SJSA1 (cell line): ENCODE measurements at places on chromosomes 2 and 18. TPM values are rescaled to one million over a fixed set of nuclear protein-coding genes. Genes with fewer than 3 reads are reported as not detected.
A peak's percentile ranks its signal among the peaks of the same experiment; 100 is the strongest.

DNA sequence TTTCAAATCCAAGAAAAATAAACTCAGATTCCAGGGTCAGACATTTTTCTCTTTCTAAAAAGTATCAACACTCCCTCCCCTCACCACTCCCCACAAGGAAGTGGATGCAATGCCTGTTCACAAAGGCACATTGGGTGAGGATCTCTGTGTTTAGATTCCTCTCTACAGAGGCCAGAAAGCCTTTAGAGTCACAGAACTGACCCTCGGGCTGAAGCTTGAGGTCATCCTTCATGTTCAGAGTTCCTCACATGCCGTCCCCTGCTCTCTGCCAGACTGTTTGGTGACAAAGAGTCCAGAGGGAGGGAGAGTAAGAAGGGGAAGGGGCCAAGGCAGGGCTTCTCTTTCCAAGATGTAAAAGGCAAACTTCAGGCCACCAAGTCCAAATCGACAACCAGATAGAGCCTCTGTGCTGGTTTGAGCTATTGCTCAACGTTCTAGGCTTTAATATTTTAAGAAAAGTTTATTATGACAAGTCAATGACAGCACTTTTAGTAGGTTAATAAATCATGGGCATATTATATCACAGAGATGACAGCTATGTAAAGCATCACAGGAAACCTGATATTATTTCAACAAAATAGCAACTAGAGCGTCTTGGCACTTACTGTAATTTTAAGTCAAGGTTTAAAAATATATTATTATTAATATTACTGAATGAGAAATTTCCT is 269.4 kb downstream of the ETAA1 start:
- DNase-seq = no peak

DNA sequence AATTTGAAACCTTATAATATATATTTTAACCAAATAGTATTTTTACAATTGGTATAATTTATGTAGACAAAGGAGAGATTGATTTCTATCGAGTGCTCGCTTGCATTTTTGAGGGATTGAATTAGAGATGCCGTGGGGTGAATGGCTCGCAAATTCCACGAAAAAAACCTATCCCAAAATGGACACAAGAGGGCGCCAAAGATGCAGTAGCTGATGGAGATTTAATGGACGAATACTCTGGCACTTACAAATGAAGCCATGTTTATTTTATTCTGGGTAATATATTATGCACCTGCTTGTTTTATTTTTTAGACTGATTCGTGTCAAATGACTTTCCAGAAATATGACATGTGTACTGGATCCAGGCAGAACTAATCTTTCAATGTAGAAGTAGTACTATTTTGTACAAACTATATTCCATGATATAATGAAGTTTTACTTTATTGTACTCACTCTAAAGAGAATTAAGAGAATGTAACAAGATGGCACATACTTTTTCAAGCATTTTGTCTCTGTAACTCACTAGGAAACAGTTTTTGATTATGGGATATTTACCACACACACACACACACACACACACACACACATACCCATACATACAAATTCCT is 505.4 kb downstream of the PLCL1 start:
- peak; percentile 27 for DNase-seq

LINC00305 gene
- not detected in 2 replicates for total RNA-seq

DNA sequence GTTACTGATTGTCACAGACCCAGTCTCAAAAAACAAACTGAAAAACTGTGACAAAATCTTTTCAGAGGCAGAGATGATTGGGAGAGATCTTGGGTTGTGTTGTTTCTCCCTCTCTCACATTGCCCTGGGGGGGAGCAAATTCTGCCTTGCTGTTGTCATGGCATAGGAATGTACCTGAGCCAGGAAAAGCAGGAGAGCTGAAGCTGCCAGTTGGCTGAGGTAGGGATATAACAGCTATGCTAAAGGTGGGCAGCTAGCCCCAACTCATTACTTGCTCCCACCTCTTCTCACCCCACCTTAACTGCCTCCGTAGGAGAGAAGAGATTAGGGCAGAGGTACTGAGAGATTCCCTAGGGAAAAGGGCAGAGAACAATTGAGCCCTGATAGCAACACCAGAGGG is 299.3 kb downstream of the OSR1 start:
- no peak for DNase-seq

GRCh38 chr2:128264881-128265607 is 53.6 kb downstream of the HS6ST1 start:
- DNase-seq = no peak

CPO gene
- total RNA-seq = not detected in 2 replicates

KLHL14 gene
- total RNA-seq = not detected in 2 replicates

DNA sequence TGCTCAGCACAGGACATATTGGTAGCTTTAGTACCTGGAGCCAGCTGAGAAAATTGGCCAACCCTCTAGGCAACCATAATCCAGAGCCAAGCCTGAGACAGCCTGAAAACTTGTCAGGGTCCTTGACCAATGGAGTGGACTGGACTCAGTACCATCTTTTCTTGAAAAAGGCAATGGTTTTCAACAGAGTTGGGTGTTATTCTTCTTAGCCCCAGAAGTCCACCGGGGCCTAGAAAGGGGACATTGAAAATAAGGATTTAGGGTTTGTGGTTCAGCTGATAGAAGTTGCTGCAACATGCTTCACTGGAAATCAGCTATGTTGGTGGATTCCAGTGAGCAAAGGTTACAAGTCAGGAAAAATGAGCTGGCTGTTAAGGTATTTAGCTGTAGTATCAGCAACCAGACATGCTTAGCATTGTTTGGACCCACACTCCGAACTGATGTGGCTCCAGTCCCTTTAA is 22.1 kb upstream of the CNOT11 start:
- DNase-seq = no peak

CFAP65 gene
- not detected in 2 replicates for total RNA-seq

- no peak for DNase-seq
Measured at GRCh38 chr18:10898417-10898974, 250.9 kb downstream of the PIEZO2 start.

GRCh38 chr18:41464278-41464677 is 490.8 kb upstream of the PIK3C3 start:
- DNase-seq = no peak

- no peak for DNase-seq
Measured at GRCh38 chr18:78664848-78665247, 314.8 kb upstream of the SALL3 start.

ALKAL2 gene
- not detected in 2 replicates for total RNA-seq

DNA sequence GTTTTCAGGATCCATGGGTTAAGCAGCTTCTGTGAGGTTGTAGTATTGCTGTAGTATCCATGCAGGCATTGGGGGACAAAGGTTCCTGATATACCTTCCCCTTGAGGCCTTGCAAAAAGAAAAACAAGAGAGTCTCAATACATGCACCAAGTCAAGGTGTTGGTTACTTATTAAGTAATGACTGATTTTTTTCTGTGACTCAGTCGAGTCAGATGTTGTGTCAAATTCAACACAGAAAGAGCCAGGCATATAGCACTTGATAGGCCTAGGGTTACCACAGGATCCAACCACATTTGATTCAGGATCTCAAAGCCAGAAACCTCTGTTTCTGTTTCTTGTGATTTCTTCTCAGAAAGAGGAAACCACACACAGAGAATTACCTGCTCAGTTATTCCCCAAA is 24.9 kb upstream of the CD8A start:
- DNase-seq = no peak

GRCh38 chr18:32891130-32891529 is 118.3 kb upstream of the KLHL14 start:
- no peak for DNase-seq

MREG gene
- total RNA-seq = 0.22 and 1.9 TPM in 2 replicates

DNA sequence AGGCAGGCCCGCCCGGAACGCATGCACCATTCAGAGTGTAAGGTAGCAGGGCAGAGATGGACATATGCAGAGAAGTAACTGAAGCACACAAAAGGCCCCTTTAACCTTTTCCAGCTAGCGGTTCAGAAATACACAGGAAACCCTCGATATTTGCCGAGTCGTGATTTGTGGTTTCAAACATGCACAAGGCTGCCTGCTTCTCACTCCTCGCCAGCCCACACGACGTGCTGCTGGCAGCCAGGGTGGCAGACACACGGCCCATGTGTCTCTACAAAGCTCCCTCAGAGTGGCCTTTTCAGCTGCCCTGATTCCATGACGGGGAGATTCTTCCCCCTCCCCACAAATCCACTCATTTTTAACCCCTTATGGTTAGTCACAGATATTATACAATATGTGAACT is 23.6 kb downstream of the ZBTB7C start:
- DNase-seq = no peak

NDUFV2 gene
- total RNA-seq = 160 and 229 TPM in 2 replicates

- no peak for DNase-seq
Measured at GRCh38 chr2:85077859-85078419, 55.3 kb upstream of the TCF7L1 start.

- no peak for DNase-seq
Measured at GRCh38 chr18:36643061-36643460, 185.7 kb downstream of the TPGS2 start.

GRCh38 chr2:223566396-223566795 is 35.8 kb downstream of the SCG2 start:
- peak; percentile 50 for DNase-seq

SRD5A2 gene
- total RNA-seq = not detected in 2 replicates

DNA sequence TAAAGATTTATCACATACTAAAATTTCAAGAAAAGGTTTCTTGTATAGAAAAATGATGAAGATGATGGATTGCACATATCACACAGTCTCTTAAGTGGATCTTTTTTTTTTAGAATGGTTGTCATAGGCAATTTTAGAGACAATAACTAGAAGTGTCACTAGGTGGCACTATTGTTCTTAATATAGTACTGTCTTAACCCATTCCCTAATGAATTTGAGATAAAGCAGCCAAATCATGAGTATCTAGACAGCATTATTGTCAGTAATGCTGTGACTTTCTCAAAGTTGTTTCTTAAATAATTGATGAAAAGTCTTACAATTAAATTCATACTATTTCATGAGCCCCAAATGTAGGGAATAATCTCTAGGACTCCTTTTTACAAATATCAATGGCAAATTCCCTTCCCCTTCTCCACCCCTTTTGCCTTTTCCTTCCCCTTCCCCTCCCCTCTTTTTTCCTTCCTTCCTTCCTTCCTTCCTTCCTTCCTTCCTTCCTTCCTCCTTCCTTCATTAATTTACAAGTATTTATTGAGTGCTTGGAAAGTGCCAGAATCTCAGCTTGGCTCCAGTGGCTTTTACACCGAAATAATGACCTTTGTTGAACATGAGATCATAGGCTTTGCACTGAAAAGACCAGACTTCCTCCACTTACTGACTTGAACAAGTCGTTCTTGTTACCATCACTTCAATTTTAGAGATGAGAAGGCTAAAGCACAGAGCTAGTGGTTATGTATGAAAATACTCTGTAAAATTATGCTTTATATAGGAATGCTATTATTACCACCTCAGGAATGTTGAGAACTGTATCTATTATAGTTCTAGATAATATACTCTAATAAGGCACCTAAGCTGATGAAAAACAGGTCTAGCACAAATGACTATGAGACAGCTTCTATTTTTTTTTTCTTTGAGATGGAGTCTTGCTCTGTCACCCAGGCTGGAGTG is 19.8 kb downstream of the MYL12B start:
- peak; percentile 73 for DNase-seq

DNA sequence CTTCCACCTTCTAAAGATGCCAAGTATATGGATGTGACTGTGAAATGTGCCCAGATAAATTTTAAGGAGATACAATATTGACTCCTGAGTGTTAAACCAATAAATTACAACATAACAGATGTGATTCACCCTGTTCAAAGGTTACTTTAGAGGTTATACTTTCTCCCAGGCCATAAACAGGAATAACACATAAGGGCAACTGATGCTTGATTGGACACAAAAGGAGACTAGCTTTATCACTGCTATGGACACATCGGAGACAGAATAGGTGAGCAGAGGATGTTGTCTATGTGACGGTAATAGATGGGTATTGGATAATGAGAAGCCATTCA is 31.9 kb upstream of the SLC25A52 start:
- no peak for DNase-seq

IGFBP2 gene
- 0.32 and 0.60 TPM in 2 replicates for total RNA-seq

DNA sequence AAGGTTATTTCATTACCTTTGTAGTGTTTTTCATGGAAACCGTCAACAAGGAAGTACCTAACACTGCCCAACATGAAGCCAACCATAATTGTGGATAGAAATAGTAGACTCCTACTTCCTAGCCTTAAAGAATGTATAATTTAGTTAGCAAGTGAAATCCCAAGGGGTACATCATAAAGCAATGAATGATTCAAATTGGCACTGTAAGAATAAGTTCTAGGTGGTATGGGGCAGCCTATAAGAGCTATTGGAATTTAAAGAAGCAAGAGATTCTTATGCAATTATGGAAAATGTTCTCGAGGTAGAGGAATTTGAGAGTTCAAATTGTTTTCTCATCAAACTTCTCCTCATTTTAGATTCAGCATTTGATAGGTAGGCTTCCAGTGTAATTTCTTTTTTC is 157.9 kb downstream of the FMNL2 start:
- DNase-seq = no peak

GRCh38 chr2:143452817-143453451 is 323.7 kb downstream of the ARHGAP15 start:
- no peak for DNase-seq

SPAG16 gene
- 17.6 and 32.0 TPM in 2 replicates for total RNA-seq

PKDCC gene
- 60.1 and 65.3 TPM in 2 replicates for total RNA-seq

DNA sequence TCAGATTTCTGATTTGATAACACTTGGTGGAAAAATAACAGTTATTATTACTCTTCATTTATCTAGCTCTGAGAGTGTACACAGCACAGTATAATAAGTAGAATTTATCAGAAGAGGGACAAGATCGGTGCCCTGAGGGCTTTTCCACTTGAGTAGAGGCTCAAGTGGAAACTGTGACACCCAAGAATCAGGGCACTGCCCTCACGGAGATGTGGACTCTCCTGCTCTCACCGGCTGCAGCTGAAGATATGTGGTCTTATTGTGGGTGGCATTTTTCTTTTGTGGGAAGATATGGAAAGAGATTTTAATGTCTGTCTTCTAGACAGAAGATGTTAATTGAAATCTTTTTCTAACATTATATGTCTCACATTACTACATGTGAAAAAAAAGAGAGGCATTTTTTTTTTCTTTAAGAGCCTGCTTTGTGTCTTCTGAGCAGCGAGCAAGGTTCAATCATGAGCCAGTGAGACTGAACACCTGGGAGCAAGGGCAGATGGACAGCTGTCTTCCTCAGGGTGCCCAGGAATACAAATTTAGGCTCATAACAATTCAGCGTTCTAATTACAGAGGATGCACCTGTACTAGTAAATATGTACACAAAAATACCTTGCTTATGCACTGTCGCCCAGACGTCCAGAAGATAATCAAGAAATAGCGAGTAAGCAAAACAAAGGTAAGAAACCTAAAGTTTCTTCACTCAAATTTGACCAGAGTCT is 1098.2 kb upstream of the FANCL start:
- no peak for DNase-seq

DNA sequence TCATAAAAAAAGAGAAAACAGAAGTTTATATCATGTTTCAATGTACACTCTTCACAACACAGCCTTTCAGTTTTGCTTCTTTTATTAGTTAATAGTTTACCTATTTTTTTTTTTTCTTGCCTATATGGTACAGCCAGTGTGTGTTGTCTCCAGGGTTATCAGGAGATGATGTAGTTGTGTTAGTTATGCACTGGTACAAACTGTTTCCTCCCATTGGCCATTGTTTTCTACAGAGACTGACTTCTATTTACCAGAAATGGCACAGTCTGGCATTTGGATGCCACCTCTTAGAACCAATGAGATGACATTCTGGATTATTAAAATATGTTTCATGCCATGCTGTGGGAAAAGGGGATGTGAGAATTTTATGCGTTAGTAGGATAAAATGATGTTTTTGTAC is 339.4 kb downstream of the PLCL1 start:
- DNase-seq = no peak

BMP10 gene
- total RNA-seq = not detected in 2 replicates
